ENCODE measurements at places on chromosomes 2 and 18. TPM values are rescaled to one million over a fixed set of nuclear protein-coding genes. Genes with fewer than 3 reads are reported as not detected.

DNA sequence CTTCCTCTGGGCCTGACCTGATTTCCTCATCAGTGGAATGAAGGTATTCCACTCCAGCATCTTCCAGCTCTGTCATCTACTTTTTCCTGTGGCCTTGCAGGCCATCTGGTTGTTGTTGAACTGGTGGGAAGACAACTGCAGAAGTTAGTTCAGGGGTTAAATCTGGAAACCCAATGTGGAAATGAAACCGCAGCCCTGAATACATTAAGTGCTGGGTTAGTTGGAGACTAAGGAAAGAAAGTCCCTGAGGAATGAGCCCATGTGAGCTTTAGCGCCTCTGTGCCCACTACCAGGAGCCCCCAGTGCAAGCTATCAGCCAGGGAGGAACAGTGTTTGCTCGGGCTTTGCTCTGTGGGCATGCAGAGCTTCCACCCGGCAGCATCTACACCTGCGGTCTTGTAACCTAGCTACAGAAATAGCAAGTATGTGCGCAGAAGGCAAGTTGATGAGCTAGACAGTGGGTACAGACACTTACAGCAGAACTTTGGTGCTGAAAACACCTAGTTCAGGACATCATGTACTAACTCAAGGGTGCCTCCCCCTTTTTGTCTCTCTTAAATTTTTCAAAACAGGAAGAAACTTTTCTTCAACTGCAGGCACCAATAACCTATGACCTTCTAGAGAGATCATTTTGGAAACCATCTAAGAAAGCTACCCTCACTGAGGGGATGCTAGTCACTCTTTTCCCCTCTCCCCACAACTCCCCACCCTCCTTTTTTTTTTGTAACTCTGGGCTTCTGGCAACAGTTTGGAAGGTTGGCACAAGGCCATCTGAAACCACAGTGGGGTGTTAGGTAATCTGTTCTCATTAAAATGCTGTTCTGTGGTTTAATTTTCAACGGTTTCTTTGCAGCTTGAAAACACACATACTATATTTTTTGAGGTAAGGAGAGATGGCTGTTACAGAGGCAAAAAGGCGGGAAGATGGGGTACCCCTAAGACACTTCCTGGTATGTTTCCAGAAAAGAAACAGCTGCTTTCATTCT is 18.3 kb upstream of the CXCR4 start:
- no peak for DNase-seq

GRCh38 chr2:12704378-12704777 is 12.4 kb upstream of the TRIB2 start:
- DNase-seq = no peak

DNA sequence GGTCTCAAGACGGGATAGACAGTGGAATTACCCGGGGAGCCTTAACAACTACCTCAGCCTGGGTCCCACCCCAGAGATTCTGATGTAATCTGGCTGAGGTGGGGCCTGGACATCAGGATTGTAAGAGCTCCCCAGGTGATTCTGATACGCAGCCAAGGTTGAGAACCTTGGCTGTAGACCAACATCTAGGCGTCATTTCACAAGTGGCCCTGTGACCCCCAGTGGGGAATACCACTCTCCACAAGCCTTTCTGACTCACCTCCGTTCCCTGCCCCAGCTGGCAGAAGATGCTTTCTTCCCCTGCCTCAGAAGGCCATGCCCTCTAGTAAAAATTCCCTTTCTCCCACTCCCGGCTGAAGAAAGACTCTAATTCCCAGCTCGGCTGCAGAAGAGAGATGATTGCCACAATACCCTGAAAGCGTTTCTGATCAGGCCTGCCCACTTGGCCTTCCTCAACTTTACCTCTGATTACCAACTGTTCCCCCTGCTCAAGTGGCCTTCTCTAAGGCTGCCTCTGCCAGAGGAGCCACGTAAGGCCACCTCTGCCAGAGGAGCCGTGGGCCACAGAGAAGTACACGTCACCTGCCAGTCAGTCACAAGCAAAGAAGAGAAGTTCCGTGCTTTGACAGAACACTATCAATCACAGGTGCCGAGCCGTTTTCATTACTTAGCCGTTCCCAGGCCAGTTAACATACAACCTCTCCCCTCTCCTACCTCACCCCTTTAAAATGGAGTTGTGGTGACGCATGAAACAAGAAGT is 116.8 kb upstream of the PKDCC start:
- DNase-seq = peak; percentile 80

DNA sequence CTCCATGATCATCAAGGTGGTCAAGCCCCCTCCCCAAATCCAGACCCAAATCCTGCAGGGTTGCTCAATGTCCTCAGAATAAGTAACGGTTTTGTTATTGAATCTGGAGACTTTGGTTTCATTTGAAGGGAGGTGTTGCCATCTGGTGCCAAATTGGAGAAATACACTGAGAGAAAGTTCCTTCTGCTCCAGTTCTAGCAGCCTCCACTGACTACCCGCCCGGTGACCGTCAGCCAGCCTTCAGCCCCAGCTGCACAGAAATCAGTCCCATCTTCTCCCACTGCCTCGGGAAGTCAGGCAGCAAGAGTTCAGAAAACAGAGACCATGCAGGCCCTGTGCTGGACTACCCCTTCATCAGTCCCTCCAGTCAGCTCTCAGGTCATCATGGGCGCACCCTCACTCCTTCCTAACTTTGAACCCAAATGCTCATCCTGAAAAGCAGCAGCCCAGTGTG is 38.7 kb downstream of the PKDCC start:
- DNase-seq = no peak

DNA sequence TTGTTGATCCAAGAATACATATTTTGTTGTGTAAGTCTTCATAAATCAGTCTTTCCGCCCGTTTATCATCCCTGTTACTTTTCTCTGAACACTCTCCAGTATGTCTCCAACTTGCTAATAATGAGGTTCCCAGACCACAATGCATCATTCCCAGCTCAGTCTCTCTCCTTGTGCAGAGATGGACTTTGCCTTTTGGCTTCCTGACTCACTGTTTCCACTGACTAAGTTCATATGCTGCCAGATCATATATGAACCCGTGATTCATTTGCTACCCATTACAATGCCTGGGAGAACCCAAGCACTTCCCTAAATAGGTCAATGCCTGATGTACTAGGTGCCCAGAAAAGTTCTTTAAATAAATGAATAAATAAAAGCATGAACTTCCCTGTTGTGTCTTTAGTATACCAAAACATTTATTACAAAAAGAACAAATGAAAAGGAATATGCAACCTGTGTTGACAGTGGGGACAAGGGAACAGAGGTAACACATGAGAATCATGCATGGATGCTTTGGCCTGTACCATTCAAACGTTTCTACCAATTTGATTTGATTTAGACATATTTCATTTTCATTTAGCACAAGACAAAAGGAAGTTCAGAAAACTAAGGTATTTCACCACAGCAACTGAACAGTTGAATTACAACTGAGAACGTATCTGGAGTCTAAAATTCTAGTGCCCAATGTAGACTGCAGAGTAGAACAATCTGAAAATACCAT is 215.4 kb upstream of the HNRNPA3 start:
- no peak for DNase-seq

DNA sequence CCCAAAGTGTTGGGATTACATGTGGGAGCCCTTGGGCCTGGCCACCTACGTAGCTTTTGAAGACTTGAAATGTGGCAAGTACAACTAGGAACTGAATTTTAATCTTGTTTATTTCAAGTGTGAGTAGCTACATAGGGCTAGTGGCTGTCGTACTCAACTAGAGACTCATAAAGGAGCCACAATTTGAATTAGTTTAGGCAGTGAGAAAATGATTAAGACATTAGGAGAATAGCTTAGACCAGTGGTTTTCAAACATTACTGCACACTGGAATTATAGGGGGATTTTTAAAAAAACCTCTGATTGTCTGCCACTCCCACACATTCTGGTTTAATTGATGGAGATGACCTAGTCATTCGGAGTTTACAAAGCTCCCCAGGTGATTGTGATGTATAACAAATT is 127.1 kb downstream of the FMNL2 start:
- no peak for DNase-seq

SOX11 gene
- total RNA-seq = not detected

NBEAL1 gene
- total RNA-seq = 64.8 TPM

CNDP2 gene
- total RNA-seq = 164 TPM

PASK gene
- 6.4 TPM for total RNA-seq

Measured in mesenteric fat pad (tissue), 1 donor.